ENCODE measurements at places on chromosomes 6 and 20.

DNA sequence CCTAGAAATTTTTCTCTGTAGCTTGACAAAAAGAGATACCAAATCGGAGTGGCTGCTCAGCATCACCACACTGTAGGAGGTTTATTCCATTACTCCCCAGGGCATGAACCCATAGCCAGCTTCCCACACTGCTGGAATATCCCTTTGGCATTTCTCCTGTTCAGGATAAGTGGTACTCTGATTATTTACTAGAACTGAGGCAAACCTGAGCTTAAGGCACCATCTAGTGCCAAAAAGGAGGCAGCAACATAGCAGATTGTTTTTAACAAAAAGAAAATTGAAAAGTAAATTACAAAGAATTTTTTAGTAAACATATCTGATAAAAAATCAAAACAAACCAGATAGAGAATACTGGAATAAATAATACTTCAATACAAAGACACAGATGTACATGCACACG lies 181.7 kb downstream of the WDR27 start:
- DNase-seq: no peak

DNA sequence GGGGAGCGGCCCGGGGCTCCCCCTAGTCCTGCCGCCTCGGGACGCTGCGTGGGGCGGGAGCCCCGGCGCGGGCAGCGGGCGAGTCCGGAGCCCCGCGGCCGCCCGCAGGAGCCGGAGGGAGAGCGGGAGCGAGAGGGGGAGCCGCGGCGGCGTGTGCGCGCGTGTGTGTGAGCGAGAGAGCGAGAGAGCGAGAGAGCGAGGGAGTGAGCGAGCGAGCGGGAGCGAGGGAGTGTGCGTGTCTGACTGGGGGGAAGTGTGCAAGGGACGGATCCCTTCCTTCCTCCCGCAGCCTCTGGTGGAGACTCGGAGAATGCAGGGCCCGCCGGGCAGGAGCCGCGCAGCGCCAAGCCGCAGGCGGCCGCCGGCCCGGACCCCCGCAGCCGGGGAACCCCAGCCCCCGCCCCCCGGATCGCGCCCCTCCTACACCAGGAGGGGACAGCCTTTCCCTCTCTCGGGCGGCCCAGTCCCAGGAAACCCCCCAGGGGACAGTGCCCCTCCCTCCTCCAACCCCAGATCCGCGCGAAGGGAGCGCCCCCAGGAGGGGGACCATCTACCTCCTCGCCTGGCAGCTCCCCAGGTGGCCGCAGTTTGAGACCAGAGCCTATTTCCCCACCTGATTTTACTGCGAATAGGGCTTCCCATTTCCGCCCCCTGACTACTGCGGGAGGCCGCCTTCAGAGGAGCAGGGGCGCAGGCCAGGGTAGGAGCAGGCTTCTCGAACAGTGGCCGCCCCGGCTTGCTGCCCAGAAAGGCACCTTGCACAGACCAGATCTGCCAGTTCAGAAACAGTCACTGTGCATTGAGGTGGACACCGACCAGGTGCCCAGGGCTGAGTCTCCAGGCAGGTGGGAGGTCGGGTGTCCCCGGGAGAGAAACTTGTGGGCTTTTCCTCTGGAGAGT lies at the start of gene CDH22:
Gene CDH22, minus strand, starts transcription at position 241 of the 900 bp plus-strand sequence. CDS start 57,204 bp downstream, outside the sequence.
- no peak for DNase-seq

DNA sequence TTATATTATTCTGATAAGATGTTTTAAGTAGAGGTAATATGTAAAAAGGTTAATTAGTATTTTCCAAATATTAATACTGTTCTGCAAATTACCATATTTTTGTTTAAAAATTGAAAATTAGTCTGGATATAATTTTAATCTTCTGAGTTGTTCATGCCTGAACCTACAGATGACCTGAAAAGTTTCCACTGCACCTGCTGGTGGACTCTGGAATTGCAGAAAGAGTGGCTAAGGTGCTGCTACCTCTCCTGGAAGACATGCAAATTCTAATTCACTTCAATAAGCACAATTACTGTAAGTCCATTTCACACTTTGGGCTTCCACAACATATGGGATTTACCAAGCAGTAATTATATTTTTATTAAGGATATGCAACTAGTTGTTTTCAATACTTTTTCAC lies 77.7 kb upstream of the OLIG3 start:
- peak; percentile 24 for DNase-seq

DNA sequence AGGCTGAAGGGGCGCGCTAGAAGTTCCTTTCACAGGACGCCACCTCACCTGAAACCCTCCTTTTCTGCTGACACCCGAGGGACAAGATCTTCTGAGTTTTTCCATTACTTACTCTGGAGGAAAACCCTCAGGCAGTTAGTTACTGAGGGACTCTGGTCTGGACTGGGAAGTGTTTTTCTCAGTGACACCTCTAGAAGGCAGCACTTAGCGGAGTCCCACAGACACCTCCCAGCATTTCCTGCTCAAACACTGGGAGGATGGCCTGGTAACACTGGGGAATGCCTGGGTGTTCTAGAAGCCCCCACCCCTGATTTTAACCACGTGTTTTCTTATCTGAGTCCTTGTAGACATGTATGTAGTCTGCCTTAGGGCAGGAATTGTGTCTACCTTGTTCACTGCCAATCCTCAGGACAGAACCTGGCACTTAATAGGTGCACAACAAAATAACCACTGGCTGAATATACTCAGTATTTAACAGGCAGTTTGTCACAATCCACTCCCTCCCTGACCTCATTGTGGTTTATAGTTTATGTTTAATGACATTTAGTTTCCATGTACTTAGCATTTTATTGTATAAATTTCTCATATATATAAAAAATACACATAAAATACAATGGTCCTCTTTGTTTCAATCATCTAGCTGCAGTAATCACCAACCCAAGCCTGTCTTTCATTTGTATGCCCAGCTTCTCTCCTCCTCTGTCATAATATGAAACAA lies 4.8 kb downstream of the GSTA3 start:
- DNase-seq: no peak

- no peak for DNase-seq
These were observed 578.7 kb downstream of the MAFB start for GRCh38 chr20:40110311-40110831.

GRCh38 chr20:440636-441035 lies 21.7 kb downstream of the TBC1D20 start:
- DNase-seq: no peak

- DNase-seq: no peak
These were observed 27.6 kb downstream of the BCKDHB start for GRCh38 chr6:80134065-80134464.

- DNase-seq: no peak
These were observed 54.1 kb downstream of the SNX9 start for GRCh38 chr6:157877149-157877548.

GRCh38 chr20:61100489-61100888 lies 151.6 kb upstream of the CDH4 start:
- DNase-seq: no peak

DNA sequence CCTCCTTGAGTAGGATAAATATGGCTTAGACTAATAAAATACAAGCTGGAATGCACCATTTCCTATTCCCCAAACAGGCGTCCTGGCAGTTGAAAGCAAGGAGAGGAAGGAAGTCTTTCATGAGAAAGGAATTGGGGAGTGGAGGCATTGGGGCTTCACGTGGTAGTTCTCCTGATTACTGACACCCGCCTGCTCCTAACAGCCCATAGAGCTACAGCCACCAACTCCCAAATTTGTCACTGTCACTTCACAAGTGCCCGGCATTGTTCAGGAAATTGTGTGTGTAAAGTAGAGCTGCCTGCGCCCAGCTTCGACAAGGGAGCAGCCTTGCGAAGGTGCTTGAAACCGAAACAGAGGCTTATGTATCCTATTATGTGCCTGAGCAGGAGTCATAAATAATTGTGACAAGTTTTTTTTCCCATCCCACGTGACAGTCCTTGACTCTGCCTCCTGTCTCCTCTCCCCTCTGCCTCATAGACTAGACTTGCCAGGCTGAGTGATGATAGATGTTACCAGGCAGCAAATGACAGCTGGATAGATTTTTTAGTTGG lies 301.7 kb upstream of the ZFP64 start:
- no peak for DNase-seq

GRCh38 chr6:1363729-1364572 lies 25.4 kb upstream of the FOXF2 start:
- no peak for DNase-seq

GRCh38 chr20:57783956-57784837 lies 74.4 kb upstream of the PMEPA1 start:
- no peak for DNase-seq

GRCh38 chr6:101386982-101387381 lies 6.5 kb upstream of the GRIK2 start:
- no peak for DNase-seq

DNA sequence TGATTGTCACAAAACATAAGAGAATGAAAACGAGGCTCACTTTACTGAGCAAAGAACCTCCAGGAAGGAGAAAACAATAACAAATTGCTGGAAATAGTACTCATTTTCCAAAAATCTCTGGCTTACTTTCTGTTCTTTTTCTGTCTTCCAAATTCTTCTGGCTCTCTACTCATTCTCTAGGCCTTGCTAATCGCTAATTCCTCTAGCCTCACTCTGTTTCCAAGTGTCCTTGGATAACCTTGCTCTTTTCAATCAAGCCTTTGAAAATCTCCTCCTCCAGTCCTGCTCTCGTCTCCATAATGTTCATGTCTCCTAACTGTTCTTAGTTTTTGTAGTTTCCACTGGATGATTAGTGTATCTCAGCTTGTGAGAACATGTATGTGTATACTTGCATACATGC lies 96.2 kb upstream of the MAP7 start:
- DNase-seq: no peak

- no peak for DNase-seq
These were observed 69.7 kb downstream of the PDE7B start for GRCh38 chr6:135921188-135921587.

GRCh38 chr6:138499303-138500018 lies at the start of gene NHSL1:
NHSL1 (minus strand) TSS chr6:138499494; CDS start chr6:138499290, 204 bp downstream.
- DNase-seq: no peak

- DNase-seq: no peak
These were observed 48.1 kb downstream of the CNKSR3 start for GRCh38 chr6:154462425-154462824.

- DNase-seq: no peak
These were observed 121.6 kb downstream of the ADAT2 start for GRCh38 chr6:143328876-143329275.

- DNase-seq: no peak
These were observed 6.2 kb downstream of the FOXC1 start for GRCh38 chr6:1615853-1616420.

GRCh38 chr6:25462235-25462897 lies 183.2 kb downstream of the CARMIL1 start:
- no peak for DNase-seq

DNA sequence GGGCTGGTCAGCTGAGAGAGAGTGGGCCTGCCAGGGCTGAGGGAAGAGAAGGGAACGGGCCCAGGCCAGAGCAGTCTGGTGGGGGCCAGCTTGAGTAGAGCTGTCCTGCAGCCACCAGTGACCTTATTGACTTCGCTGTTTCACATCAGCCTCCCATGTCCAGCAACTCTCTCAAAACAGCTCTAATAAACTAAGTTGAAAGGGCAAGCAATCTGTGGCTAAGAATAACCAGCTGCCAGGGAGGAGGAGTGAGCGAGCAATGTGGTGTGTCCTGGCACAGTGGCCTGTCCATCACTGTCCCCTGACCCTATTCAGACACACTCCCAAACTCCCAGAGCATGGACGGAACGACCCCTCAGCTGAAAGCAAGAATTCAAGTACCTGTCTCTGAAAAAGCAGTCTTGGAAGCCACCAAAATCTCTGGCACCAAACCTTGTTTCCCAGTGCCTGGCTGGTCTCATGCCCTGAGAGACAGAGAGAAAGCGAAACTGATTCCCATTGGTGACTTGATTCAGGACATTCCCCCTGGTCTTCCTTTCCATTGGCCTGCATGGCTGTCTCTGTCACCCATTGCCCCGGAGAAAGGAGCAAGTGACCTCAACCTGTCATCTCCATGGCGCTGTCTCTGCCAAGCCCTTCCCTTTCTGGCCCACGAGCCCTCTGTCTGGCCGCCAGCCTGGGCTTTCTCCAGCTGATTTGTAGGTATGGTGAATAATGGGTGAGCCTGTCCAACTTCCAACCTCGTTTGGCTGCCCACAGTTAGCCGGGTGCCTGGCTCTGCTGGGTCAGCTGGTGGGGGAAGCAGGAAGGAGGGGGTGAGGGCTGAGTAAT lies at the start of gene DDO:
Gene DDO, minus strand, starts transcription at position 490 of the 831 bp plus-strand sequence. CDS start 2,113 bp downstream, outside the sequence.
- DNase-seq: no peak

DNA sequence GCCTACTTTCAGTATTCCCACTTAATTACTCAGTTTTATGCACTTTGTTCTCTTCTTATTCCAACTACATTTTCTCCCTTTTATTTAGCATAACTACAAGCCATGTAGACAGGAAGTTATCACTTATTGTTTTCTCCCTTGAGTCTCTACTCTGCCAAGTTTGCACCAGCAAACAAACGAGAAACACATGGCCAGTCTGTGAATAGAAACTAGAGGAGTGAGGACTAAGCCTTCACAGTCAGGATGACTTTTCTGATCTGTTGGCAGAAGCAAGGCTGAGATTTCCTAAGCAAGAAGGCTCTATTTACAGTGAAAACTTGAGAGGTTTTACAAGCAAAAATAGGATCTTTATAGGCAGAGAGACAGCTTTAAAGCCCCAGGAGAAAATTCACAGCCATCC lies 69.8 kb upstream of the TINAG start:
- DNase-seq: no peak

GRCh38 chr6:111521497-111522270 lies 38.7 kb upstream of the REV3L start:
- no peak for DNase-seq

DNA sequence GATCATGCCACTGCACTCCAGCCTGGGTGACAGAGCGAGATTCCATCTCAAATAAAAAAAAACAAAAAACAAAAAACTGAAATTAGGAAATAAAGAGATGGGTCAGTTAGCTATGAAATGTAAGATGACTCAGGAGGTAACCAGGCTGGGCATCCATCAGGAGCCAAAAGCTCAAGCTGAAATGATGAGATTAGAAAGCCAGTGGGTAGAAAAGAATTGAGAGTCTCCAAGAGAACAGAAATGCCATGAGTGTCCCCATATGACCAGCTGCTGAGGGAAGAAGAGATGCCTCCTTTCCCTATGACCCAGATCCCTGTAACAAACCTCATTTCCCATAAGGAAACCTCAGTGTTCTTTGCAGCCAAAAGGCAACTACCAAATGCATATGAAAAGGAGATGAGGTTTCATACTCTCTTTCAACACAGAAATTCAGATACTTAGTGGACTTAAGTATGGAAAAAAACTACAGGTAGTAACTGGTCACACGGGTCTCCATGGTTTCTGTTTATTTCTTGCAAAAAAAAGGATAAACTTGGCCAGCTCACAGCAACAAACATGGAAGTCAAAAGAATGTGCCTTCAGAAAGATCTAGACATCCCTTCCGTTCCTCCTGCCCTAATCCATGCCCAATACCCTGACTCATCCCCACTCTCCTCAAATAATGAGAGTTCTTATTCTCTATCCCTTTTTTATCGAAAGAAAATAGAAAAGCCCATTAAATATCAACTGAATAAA lies 8.1 kb downstream of the ARHGAP18 start:
- no peak for DNase-seq

GRCh38 chr6:17712576-17712975 lies 5.9 kb upstream of the NUP153 start:
- DNase-seq: no peak
